Activated T-helper 1 cell treated with anti-CD3 and anti-CD28 coated beads, Interleukin-12 subunit alpha, Interleukin-12 subunit beta, Interleukin-2, Interleukin-4 antibody, amounts not matched to agents 30 ng/mL and 10 ng/mL and 1 ng/mL, durations not matched to agents 14 hours and 24 hours and 36 hours (primary cell): ENCODE measurements at places on chromosomes 2 and 18.

- DNase-seq, result no peak
Measured at GRCh38 chr2:163604941-163605555, 130.8 kb downstream of the FIGN start.

DNA sequence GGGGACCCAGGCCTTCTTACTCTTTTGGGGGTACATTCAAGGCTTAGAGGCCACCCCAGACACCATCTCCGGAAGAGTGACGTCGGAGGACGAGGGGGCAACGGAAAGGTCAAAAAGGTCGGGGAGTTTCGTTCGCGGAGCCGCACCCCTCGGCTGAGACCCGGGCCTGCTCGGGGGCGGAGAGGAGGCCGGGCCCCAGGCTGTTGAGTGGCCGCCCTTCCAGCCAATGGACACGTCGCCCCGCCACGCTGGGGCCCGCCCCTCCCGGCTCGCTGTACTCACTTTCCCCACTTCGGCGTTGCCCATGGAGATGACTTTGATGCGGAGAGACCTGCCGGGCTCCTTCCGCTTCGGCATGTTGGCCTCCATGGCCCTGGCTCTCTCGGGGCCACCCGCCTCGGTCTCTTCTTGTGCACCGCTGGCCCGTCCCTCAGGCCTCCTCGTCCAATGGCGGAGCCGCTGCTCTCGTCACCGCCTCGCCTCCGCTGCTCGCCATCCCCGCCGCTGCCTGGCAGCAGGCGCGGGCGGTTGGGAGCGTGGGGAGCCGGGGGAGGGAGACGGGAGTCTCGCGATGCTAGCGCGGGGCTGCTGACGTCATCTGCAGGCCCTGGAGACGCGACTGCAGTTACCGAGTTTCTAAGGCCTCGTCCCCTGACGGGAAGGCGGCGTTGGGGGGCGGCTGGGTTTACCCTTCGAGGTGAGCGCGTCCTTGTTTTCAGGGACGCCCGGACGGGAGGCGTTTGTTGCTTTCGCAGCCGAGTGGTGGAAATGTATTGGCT, at the start of gene DNAJC27:
TSS of gene DNAJC27 (minus strand) at position 420 of the 779 bp plus-strand sequence. CDS start at position 369, 51 bp downstream.
- peak; percentile 96 for DNase-seq

- no peak for DNase-seq
Measured at GRCh38 chr2:97706112-97706511, 7.3 kb upstream of the ZAP70 start.

DNA sequence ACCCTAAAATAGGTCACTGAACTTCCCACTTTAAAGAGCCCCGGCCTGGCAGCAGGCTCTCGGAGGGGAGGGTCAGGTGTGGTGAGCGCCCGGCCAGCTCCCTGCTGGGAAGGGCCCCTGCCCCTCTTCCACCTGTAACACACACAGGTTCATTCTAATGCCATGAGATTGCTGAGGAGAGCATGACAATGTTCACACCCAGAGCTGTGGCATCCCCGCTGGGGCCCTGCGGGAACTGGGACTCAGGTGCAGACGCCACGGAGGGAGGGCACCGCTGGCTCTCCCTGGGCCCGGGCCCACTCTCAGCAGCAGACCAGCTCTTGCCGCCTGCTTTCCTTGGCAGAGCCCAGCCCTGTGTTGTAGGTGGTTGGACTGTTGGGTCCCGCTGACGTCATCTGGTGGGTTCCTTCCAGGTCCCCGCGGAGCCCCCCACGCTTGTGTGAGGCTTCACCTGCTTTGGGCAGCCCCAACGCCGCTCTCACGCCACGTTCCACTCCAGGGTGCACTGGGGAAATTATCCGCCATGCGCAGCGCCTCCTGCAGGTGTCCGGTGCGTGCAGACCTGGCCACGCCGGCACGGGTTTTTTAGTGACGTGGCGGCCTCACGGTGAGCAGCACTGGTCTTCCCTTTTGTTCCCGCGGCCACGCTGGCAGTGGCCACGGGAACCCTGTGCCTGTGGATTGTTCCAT, 50.4 kb upstream of the KCNG2 start:
- DNase-seq, result no peak

DNA sequence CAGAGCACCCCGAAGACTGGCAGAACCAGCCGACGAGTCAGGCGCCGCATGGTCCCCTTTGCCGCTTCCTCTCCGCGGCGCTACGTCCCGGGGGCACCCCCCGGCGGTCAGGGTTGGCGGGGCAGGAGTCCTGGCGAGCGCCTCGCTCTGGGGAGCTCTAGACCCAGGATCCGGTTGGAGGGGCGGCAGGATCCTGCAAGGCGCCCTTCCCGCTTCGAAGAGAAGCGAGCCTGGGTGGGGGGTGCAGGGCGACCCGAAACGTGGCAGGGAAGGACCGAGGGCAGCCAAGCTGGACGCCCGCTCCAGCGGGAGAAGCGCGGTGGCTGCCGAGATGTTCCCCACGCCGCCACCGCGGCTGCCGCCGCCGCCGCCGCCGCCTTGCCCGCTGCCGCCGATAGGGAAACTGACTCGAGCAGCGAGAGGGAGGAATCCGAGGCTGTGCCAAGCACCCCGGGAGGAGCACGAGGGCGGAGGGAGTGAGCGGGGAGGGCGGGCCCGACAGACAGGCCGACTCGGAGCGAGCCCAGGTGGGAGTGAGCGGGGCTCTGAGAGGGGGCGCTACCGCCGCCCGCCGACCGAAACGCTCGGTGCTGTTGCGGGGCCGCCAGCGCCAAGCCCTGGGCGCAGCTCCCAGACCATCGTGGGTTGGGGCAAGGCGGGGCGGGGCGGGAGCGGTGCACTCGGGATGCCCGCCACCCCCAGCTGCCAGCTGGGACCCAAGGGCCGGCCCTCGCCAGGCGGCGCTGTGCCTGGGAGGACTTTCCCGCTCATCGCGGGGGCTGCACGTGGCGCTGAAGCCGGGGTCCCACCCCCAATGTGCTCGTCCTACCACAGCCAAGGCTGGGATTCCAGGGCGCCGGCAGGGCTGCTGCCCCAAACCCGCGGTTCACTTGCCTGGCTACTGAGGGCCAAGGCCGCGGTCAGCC, at the start of gene GALNT14:
TSS of gene GALNT14 (minus strand) at position 404 of the 926 bp plus-strand sequence. CDS start at position 50, 354 bp downstream.
- DNase-seq, result peak; percentile 2

DNA sequence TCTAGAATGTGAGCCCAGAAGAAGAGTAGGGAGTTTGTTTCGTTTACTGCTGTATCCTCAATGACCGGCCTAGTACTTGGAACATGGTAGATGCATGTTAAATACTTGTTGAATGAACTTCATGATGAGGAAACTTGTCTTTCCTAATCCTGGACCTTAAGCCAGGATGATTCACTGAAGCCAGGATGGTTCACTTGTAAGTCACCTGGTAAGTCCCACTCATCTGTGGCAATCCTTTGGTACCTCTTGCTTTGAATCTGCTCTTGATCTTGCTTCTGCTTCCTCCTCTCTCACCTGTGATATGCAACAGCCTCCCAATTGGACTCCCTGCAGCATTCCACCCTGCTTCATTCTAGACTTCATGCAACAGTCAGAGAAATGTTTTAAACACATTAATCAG, 43.6 kb downstream of the QPCT start:
- no peak for DNase-seq

DNA sequence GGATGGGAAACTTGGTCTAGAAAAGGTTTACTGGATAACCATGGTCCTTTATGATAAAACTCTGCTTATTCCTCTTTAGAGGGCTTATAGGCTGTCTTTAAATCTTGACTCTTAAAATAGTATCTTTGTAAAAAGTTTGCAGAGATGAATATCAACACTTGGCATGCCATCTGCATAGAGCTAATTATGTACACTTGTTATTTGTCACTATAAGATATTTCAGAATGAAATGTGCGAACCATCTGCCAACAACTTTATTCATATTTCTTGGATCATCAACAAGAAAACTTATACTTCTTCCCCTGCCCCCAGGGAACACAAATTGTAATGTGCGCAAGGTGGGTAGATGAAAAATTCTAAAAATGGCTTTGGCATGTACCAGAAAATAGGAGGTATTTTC, 653.0 kb upstream of the CHAC2 start:
- no peak for DNase-seq

GRCh38 chr2:202060218-202060617, 12.8 kb upstream of the KIAA2012 start:
- no peak for DNase-seq

GRCh38 chr2:220334210-220334609, 706.8 kb downstream of the SLC4A3 start:
- no peak for DNase-seq

DNA sequence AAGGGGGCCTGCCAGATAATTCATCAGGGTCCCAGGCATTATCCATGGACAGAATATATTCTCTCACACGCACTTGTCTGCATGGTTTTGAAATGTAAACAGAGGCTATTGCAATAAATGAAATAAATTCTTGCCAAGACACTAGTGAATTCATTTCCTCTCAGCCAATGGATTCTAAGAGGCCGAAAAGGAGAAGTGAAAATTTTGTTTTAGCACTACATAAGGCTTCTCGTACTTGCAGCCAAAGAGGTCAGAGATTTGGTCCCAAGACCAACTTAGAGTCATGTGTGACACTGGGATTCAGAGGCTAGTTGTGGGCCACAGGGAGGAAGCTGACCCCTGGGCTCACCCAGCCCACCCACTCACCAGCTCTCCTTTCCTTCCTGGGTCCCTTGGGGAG, 184.1 kb upstream of the GLI2 start:
- no peak for DNase-seq

DNA sequence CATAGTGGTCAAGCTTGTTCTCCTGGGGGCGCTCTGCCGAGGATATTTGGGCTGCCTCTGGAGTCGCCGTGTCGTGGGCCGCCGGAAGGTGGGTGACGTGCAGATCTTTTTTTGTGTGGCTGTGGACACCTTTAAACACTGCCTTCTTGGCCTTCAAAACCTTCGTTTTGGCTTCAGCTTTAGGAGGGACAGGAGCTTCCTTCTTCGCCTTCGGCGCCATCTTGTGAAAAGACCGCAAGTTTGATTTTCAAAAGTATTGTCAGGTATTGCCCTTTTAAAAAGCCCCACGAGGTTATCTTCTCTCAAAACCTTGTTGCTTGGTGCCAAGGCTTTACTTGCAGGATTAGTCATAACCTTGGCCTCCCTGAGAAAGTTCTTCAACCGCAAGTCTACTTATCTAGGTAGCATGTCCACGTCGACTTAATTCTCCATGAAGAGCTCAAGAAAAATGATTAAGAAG, 20.8 kb downstream of the LAMA3 start:
- no peak for DNase-seq

- no peak for DNase-seq
Measured at GRCh38 chr2:86000131-86000937, 105.4 kb downstream of the POLR1A start.

GRCh38 chr2:216695401-216695821, at the start of gene IGFBP5:
Gene IGFBP5 (minus strand): TSS chr2:216695549. CDS start chr2:216694775, 774 bp downstream.
- no peak for DNase-seq

DNA sequence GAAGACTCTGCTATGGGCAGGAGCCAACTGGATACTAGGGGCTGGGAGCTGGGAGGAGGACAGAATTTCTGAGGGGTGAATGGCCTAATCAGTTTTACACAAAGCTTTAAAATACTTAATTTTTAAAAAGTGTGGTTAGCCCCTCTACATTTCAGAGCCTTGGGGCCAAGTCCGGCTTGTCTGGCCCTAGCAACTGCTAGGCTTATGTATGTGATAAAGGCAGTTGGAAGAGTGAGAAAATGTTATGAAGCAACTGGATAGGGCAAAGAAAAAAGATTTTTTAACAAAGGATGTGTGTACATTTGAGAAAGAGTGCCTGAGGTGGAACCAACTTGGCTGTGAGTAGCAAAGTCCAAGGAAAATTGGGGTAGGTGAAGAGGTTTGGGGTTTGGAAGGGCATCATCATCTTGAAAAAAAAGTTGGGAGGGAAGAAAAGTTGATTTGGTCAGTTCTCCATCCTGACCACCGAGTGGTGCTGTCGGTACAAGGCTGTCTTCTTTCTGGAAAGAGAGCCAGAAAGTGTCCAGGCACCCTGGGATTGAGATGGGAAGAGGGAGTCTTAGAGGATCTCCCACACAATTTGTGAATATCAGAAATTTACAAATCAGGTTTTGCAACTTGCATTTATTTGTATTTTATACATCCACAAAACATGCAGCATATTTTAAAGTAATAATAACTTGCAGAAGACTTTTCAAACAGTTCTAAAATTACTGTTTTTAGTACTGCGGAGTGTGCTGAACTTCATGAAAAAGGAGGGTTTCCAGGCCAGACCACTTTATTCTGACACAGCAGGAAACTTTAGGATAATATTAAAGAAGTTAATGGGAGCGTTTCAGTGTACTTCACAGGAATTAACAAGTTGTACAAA, 10.5 kb upstream of the CDK15 start:
- DNase-seq, result no peak

GRCh38 chr2:151459358-151459757, 49.7 kb downstream of the RIF1 start:
- DNase-seq, result no peak

DNA sequence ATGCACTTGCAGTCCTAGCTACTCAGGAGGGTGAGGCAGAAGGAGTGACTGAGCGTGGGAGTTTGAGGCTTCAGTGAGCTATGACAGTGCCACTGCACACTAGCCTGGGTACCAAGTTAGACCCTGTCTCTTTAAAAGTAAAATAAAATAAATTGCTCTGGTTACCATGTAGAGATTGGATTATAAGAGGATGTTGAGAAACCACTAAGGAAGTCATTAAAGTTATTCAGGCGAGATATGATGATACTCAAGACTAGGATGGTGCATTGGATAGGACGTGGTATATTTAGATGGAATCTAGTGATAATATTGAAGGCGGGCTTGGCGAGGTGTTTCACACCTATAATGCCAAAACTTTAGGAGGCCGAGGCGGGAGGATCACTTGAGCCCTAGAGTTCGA, 50.6 kb downstream of the BMPR2 start:
- no peak for DNase-seq

DNA sequence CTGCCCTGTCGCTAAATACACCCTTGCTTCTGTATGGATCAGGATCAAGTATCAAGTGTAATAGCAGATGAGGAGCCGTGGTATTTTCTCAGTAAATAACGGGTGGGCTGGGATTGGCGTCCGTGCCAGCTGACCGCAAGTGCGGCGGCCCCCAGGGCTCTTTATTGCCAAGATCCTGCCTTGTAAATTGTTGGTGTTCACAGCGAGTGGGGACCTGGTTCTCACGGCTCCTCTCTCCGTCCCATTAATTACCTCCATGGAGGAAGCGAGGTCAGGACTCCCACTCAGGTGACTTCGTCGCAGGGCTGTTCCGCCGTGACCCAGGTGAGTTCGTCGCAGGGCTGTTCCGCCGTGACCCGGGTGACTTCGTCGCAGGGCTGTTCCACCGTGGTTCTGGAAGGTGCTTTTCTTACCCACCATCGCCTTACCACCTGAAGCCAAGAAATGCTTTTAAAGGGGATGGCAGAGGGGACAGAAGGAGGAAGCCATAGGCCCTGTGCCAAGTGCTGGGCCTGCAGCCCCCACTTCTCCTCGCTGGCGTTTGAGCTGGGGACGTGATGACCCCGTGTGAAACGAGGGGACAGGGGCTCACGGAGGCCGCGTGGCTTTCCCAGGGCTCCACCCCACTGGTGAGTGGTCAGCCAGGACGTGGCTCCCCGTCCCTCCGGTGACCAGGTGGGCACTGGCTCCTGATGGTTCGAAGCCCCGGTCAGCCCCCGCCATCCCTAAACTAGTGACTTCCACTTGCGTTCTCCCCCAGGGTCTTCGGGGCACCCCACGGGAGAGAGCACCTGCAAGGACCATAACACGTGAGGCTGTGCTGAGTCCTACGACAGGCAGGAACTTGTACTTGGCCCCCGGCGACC, 118.4 kb downstream of the TWIST2 start:
- no peak for DNase-seq

GRCh38 chr2:192098814-192099491, 95.8 kb downstream of the TMEFF2 start:
- no peak for DNase-seq
